ENCODE measurements at places on chromosomes 7 and 10. TPM values are rescaled to one million over a fixed set of nuclear protein-coding genes. Genes with fewer than 3 reads are reported as not detected.

Gene TFEC
- not detected for total RNA-seq

Gene OR2A12
- not detected for total RNA-seq

Gene EFCAB10
- 2.0 TPM for total RNA-seq

Gene VAX1
- total RNA-seq = not detected

Measured in hair follicular keratinocyte (primary cell).